ENCODE measurements at places on chromosomes 2 and 18.

DNA sequence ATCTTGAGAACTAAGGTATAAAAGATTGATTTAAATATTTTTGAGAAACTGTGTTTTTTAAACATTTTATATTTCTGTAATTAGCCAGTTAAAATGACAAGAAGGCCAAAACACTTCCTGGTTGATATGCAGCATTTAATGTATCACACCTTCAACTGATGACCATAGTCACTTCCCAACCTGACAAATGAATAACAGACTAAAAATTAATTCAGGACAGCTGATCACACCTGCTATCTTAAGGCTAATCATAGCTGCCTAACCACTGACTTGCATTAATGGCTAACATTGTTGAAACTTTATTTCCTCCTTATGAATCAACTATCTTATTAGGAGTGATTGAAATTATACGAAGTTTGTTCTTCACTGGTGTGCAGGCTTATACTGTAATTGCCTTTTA is 125.8 kb upstream of the MSTN start:
- no peak for DNase-seq
- no peaks in the 10 kb centered on the region for H3K4me1 ChIP-seq
- no peak overlapping the region for H3K27ac ChIP-seq
- no peak overlapping the region for H3K4me3 ChIP-seq
- no peaks in the 10 kb centered on the region for H3K27me3 ChIP-seq
- H3K36me3 ChIP-seq = no peaks in the 10 kb centered on the region

DNA sequence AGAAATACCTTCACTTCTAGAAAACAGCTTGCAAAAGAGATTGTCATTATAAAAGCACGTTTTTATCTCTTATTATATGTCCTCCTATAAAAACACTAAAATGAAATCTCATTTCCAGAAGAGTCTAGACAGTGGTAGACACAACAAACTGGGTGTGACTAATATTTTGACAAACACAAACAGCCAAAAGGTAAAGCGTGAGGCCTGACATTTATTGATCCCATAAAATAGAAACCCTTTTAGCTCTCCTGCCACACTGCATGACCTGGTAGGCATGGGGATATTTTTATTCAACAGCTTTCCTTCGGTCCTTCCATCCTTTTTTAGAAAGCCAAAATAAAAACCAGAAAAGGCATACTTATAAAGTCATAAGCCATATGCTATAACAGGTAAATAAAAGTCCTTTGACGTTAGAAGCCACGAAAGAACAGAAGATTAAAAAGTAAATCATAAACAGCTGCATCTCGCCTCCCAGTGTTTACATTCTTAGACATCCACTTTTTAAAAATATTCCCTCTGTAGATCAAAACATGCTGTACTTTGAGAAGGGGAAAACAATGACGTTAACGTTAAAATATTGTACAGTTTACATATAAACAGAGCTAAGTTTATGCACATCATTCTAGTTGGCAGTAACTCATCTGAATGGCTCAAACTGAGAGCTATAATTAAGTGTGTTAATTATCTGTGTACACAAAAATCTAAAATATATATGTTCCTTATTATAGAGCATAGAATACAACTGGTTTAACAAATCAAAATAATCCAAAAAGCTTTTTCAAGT is 44.6 kb downstream of the IRS1 start:
- no peak for DNase-seq
- H3K27me3 ChIP-seq = no peaks in the 10 kb centered on the region
- no peak overlapping the region for H3K4me3 ChIP-seq
- no peak overlapping the region for H3K27ac ChIP-seq
- H3K36me3 ChIP-seq = no peaks in the 10 kb centered on the region

DNA sequence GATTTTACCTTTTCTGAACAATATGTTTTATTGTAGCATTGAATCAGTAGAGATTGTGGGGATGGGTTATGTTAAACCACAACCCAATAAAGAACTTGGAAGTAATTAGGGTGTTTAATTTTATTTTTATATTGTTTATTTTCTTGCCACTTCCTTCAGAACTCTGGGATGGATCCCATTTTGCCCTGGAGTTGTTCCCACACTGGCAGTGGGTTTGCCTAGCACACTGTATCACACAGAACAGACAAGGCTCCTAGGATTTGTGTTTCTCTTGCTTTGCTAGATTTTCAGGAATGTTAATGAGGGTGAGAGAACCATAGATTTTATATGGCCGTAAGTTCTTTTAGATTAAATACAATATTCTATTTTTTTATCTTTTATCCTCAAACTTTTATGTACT is 59.0 kb downstream of the TANK start:
- DNase-seq = no peak
- peaks cover 9% of the 10 kb centered on the region for H3K36me3 ChIP-seq
- H3K4me1 ChIP-seq = no peaks in the 10 kb centered on the region

GRCh38 chr18:80253871-80254492 is 6.7 kb upstream of the PARD6G start:
- no peak overlapping the region for H3K27ac ChIP-seq
- no peaks in the 10 kb centered on the region for H3K27me3 ChIP-seq
- H3K4me1 ChIP-seq = no peaks in the 10 kb centered on the region
- H3K4me3 ChIP-seq = no peak overlapping the region
- no peaks in the 10 kb centered on the region for H3K36me3 ChIP-seq
- DNase-seq = peak; percentile 22

- no peak for DNase-seq
- no peaks in the 10 kb centered on the region for H3K4me1 ChIP-seq
- no peaks in the 10 kb centered on the region for H3K36me3 ChIP-seq
- no peaks in the 10 kb centered on the region for H3K27me3 ChIP-seq
- H3K27ac ChIP-seq = no peak overlapping the region
Measured at GRCh38 chr2:501130-501529, 176.1 kb downstream of the TMEM18 start.

- no peaks in the 10 kb centered on the region for H3K27me3 ChIP-seq
- DNase-seq = no peak
- no peak overlapping the region for H3K4me3 ChIP-seq
- H3K27ac ChIP-seq = no peak overlapping the region
- no peaks in the 10 kb centered on the region for H3K36me3 ChIP-seq
Measured at GRCh38 chr18:23162473-23162872, 27.2 kb downstream of the CABLES1 start.

- no peaks in the 10 kb centered on the region for H3K4me1 ChIP-seq
- no peak for DNase-seq
- no peaks in the 10 kb centered on the region for H3K27me3 ChIP-seq
- no peak overlapping the region for H3K4me3 ChIP-seq
- H3K36me3 ChIP-seq = no peaks in the 10 kb centered on the region
Measured at GRCh38 chr2:108169982-108170625, 69.7 kb upstream of the SULT1C3 start.

- no peak for DNase-seq
- no peaks in the 10 kb centered on the region for H3K4me1 ChIP-seq
- no peak overlapping the region for H3K4me3 ChIP-seq
- no peaks in the 10 kb centered on the region for H3K27me3 ChIP-seq
- H3K36me3 ChIP-seq = no peaks in the 10 kb centered on the region
- H3K27ac ChIP-seq = no peak overlapping the region
Measured at GRCh38 chr2:84057917-84058560, 401.0 kb downstream of the SUCLG1 start.

DNA sequence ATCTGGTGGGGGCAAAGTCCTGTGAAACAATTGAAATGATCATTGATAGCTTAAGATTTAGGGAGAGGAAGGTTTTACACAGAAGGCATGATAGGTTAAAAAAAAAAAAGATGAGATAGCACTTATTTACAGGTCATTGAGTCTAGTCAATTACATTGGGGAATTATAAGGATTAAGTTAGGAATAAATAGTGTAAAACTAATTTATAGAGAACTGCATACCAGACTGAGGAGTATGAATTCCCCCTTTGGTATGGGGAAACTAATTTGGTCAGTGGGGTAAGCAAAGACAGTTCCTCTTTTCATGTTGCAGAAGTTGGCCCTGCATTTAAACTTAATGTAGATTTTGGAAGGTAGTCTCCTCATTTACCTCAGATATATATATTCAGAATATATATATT is 10.8 kb downstream of the GLS start:
- H3K27ac ChIP-seq = peak overlapping the region; percentile 26
- peaks cover 55% of the 10 kb centered on the region for H3K4me1 ChIP-seq
- DNase-seq = peak; percentile 72
- peaks cover 2% of the 10 kb centered on the region for H3K36me3 ChIP-seq
- no peaks in the 10 kb centered on the region for H3K27me3 ChIP-seq
- no peak overlapping the region for H3K4me3 ChIP-seq

GRCh38 chr18:30763902-30764350 is 278.6 kb downstream of the DSC3 start:
- no peak for DNase-seq
- H3K4me1 ChIP-seq = no peaks in the 10 kb centered on the region
- H3K4me3 ChIP-seq = no peak overlapping the region
- H3K27me3 ChIP-seq = no peaks in the 10 kb centered on the region
- H3K27ac ChIP-seq = no peak overlapping the region

DNA sequence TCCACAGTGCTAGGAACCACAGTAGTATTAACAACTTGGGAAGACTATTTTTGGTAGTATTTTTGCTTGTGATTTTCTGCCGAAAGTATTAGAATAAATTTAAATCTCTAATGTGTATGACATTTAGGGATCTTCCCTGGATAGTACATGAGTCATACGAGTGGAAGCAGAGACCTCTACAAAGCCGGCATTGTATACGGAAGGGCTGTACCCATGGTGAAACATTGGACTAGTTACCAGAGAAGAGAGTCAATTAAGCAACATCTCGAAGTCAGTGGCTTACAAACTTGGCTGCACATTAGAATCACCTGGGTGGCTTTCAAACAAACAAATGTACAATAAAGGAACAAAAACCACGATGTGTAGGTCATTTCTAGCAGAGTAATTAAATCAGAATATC is 1131.7 kb upstream of the LRRTM1 start:
- H3K4me3 ChIP-seq = no peak overlapping the region
- DNase-seq = no peak
- H3K4me1 ChIP-seq = no peaks in the 10 kb centered on the region
- H3K36me3 ChIP-seq = no peaks in the 10 kb centered on the region

- H3K36me3 ChIP-seq = no peaks in the 10 kb centered on the region
- DNase-seq = no peak
- no peak overlapping the region for H3K4me3 ChIP-seq
- no peak overlapping the region for H3K27ac ChIP-seq
- H3K4me1 ChIP-seq = no peaks in the 10 kb centered on the region
Measured at GRCh38 chr18:74724186-74724585, 126.5 kb downstream of the ZNF407 start.

- no peaks in the 10 kb centered on the region for H3K36me3 ChIP-seq
- H3K4me3 ChIP-seq = no peak overlapping the region
- peaks cover 4% of the 10 kb centered on the region for H3K27me3 ChIP-seq
Measured at GRCh38 chr2:239862613-239863012, 162.5 kb downstream of the NDUFA10 start.

GRCh38 chr2:175516555-175516954 is 335.0 kb upstream of the ATP5MC3 start:
- no peak overlapping the region for H3K27ac ChIP-seq
- no peaks in the 10 kb centered on the region for H3K4me1 ChIP-seq
